Mucosa of gallbladder (tissue), 1 donor: ENCODE measurements at places on chromosomes 11 and 22.

GRCh38 chr11:77381729-77382665, 80.5 kb upstream of the GDPD4 start:
- no peak for DNase-seq

DNA sequence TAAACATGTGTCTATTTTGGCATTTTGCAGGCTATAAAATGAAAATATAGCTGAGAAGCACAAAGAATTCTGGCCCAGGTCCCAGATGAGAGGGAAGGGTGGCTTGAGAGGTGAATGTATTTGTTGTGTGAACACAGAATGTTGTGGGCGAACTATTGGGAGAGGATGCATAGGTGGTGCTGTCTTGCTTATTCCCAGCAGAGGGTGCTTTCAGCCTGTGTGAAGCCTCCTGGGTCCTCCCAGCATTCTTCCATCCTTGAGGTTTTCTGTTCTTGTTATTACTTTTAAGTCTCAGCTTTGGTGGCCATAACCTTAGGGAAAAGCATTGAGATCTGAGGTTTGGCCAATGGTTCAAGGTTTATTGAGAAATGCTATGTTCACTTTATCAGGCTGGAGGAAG, 108.7 kb upstream of the SNX19 start:
- DNase-seq, result no peak

GRCh38 chr11:87432022-87432421, 394.3 kb downstream of the TMEM135 start:
- no peak for DNase-seq

DNA sequence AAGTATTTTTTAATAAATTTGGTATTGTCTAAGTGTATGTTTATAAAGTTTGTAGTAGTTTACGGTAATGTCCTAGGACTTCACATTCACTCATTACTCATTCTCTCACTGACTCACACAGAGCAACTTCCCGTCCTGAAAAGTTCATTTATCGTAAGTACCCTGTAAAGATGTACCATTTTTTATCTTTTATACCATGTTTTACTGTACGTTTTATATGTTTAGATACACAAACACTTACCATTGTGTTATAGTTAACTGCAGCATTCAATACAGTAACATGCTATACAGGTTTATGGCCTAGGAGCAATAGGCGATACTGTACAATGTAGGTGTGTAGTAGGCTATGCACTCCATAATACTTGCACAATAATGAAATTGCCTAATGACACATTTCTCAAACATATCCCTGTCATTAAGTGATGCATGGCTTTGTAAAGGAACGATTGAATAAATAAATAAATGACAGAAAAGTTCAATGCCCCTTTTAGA, 12.5 kb upstream of the CARD18 start:
- no peak for DNase-seq
